ENCODE measurements at places on chromosomes 11 and 22. TPM values are rescaled to one million over a fixed set of nuclear protein-coding genes. Genes with fewer than 3 reads are reported as not detected.

DNA sequence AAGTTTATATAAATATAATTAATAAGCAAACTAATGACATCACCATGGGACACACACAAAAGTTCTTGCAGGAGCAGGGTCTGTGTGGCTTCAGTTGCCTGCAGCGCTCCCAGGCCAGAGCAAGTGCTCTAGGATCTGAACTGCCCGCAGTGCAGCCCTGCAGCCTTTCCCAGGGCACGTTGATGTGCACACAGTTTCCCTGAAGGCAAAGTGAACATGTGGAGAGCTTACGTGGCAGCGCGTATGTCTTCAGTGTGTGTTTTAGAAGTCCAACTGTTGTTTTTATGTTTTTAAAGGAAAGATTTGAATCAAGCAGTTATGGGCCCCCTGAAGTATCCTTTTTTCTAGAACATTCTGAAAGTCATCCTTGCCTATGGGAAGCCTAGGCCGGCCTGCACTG, 1.2 kb upstream of the TIGD3 start:
- no peak for DNase-seq

GP1BB gene
- 6.4 TPM for total RNA-seq

BACE1 gene
- total RNA-seq: 6.9 TPM

DNA sequence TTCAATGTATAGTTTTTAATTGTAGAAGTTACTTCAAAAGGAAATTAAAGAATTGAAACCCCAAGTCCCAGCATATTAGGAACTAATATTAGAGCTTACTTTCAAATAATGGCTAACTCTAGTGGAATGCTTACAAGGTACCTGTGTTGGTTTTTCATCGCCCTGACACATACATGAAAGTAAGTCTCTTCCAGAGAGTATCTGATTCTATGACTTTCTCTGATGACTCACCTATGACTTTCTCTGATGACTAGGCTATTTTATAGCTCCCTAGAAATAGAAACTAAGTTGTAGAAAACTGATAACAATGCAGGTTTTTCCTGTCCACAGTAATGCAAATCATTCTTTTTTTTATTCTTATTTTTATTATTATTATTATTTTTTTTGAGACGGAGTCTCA, 33.6 kb upstream of the MMP7 start:
- no peak for DNase-seq

GRCh38 chr11:23404225-23405160, 544.2 kb upstream of the CCDC179 start:
- DNase-seq: no peak

TNNI2 gene
- total RNA-seq: not detected
